ENCODE measurements at places on chromosomes 13 and 19.

- peak; percentile 55 for DNase-seq
Observed at GRCh38 chr19:44111910-44112463, 1.2 kb upstream of the ZNF225 start.

- no peak for DNase-seq
Observed at GRCh38 chr13:57932061-57932460, 300.5 kb downstream of the PCDH17 start.

DNA sequence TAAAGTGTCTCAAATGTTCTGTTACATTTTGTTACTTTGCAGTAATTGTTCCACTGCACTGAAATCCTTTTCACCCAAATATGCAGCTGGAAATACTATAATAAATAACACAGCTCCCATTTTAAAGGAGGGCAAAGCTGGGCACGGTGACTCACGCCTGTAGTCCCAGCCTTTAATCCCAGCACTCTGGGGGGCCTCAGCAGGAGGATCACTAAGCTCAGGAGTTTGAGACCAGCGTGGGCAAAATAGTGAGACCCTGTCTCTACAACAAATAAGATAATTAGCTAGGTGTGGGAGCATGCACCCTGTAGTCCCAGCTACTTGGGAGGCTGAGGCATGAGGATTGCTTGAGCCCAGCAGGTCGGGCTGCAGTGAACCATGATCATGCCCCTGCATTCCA is 7.5 kb upstream of the UBAC2 start:
- no peak for DNase-seq

DNA sequence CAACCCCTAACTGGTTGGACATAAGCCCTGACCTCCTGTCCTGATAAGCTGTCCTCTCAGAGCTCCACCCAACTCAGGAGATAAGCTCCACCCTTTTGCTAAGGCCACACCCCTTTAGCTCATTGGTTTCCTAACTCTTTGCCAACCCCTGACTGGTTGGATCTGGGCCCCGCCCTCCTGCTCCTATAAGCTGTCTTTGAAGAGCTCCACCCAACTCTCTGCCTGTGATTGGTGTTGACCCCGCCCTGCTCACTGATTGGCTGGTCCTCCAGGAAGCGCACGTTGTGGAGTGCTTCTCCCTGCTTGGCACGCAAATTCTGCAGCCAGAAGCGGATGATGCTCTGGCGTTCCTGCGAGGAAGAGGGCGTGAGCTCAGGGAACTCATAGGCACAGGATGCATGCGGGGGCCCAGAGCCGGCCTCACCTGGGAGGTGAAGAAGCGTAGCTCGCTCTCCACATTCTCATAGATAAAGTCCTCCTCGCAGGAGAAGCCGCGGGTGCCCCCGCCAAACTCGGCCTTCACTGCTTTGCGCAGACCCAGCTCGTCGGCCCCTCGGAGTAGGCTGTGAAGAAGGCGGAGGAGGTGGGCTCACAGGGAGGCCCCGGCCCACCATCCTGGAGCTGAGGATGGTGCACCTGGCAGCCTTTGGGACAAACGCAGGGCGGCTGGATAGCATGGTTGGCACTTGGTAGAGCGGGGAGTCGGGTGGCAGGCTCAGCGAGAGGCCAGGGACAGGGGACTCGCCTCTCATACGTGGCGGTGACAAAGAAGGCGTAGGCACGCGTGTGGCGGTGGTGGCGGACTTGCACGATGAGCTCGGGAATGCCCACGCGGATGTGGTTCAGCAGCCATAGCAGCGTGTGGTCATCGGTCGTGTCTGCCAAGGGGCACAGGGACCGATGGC is 1.7 kb downstream of the ANO8 start:
- peak; percentile 49 for DNase-seq

DNA sequence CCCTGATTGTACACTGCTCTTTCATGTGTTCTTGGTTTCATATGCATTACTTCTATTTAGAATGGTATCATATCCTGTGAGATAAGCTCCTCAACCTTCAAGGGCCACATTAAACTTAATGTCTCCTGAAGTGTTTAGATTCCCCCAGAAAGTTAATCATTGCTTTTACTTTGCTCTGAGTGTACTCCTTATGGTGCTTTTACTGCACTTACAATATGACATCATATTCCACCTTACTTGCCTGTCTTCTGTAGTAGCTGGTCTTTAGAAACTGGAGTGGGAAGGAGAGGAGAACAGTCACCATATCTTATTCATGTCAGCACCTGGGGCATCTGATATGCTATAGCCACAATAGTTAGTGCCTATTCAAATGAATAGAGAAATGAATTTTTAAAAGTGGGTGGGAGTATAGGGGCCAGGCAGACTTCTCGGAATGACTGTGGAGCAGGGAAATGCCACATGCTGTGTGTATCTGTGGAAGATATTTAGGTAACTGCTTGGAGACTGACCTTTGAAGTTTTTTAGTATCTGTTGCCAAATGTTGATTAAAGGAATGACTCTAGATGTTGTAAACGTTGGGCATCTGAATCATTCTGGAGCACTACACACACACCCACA is 40.2 kb downstream of the SLAIN1 start:
- no peak for DNase-seq

DNA sequence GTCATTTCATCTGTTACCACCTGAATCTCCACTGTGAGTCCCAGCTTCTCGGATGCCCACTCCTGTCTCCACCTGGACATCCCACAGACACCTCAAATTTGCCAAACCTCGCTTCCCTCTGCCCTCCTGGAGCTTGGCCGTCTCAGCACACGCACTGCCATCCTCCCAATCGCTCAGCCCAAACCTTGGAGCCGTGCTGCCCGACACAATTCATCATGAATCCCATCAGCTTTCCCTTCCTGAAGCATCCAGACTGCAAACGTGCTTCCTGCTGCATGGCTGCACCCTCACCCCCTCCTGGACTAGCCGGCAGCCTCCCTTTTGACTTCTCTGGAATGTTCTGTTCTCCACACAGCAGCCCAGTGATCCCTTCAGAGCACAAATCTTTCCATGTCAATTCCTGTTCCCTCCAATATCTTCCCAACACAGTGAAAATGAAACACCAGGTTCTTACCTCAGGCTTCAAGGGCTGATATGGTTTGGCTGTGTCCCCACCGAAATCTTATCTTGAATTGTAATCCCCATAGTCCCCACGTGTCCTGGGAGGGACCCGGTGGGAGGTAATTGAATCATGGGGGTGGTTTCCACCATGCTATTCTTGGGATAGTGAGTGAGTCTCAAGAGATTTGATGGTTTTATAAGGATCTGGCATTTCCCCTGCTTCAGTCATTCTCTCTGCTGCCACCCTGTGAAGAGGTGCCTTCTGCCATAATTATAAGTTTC is 1.1 kb upstream of the PROZ start:
- peak; percentile 15 for DNase-seq

DNA sequence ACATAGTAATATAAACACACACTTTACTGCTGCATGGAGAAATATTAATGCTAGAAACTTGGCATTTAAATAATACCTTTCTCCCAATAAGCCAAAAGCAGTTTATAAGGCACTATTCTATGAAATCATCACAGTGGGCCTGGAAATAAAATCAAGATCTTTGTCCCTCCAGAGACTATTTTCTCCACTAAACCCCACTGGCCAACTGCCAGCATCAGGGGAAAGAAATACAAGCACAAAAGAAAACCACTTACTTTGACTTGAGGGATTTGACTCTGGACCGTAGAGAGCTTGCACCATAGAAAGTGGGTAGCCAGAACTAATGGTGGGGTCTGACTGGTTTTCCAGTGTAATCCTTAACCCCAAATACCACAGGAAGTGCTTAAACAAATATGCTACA is 71.9 kb downstream of the DCLK1 start:
- no peak for DNase-seq

GRCh38 chr13:28704282-28704681 is 14.5 kb downstream of the SLC46A3 start:
- DNase-seq: no peak

DNA sequence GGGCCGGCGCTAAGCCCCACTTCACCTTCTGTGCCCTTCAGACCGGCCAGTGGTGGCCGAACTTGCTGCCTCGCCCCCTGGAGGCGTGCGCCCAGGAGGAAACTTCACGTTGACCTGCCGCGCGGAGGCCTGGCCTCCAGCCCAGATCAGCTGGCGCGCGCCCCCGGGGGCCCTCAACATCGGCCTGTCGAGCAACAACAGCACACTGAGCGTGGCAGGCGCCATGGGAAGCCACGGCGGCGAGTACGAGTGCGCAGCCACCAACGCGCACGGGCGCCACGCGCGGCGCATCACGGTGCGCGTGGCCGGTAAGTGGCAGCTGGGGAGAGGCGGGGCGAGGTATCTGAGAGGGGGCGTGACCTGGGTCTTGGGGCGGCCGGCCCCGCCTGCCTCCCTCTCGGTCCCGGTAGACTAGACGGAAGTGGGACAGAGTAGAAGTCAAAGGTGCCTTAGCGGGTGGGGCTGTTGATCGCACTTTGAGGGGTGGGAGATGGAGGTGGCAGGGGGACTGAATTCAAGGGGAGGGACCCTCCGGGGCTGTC is 5.6 kb downstream of the ICAM5 start:
- no peak for DNase-seq

- DNase-seq: no peak
Observed at GRCh38 chr13:44484562-44485138, 91.5 kb downstream of the TSC22D1 start.

- peak; percentile 90 for DNase-seq
Observed at GRCh38 chr13:73090116-73090822, 31.5 kb downstream of the KLF5 start.

- DNase-seq: no peak
Observed at GRCh38 chr13:96273196-96273595, 183.3 kb downstream of the HS6ST3 start.

- DNase-seq: no peak
Observed at GRCh38 chr13:21701460-21701859, 30.6 kb downstream of the FGF9 start.

DNA sequence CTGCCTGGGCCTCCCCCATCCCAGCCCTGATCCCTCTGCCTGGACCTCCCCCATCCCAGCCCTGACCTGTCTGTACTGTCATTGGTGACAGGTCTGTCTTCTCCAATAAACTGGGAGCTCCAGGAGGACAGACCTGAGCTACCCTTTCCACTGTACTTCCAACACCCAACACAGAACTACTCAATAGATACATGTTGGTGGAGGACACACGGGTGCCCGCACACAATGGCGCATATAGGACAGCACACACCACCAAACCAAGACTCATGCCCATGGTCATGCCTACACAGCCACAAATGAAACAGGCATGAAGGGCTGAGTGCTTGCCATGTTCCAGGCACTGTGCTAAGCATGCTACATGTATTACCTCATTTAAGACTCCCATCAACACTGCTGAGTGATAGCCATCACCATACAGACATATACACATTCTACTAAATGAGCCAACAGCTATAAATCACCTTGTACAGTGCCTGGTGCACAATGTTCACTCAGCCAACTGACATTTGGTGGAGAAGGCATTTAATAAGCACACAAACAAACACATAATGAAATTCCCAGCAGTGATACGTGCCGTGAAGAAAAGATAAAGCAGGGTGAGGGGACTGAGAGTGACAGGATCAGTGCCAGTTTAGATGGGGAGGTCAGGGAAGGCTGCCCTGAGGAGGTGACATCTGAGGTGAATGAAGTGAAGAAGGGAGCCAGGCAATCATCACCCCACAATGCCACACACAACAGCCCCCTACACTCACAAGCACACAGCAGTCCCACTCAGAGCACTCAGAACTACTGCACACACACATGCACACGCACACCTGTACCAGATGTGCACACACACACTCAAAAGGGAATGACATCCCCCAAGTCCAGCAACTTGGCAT is 857 bp downstream of the POU2F2 start:
- DNase-seq: no peak

- DNase-seq: no peak
Observed at GRCh38 chr19:58046856-58047255, 12.2 kb upstream of the ZNF135 start.

GRCh38 chr19:4301590-4302242 is 473 bp downstream of the TMIGD2 start:
- DNase-seq: no peak

DNA sequence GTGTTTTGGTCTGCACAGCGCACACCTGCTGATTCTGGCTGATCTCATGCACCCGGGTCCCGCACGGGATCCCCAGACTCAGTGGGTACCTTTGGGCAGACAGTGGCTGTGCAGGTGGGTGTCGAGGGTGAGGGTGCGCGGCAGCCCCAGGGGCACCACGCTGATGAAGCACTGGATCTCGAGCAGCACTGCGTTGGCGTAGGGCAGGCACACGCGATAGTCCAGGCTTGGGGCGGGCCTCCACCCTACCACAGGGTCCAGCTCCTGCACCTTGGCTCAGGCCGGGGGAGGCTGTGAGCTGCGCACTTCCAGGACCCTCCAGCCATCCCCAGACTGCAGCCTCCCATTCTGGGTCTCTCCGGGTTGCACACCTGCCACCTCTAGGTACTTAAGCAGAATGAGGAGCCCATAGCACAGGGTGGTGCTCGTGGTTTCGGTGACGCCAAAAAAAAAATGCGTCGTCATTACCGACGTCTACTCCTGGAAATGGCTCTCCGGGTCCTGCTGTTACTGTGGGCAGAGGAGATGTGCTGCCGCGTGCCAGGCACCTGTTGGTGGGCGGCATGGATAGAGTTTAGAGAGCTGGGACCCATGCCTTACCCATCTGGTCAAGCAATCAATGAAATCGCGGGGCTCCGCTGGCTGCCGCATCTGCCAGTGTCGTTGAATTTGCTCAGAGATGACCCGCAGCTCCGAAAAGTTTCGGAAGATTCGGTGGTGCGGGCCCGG is 10.5 kb downstream of the EGLN2 start:
- DNase-seq: no peak

DNA sequence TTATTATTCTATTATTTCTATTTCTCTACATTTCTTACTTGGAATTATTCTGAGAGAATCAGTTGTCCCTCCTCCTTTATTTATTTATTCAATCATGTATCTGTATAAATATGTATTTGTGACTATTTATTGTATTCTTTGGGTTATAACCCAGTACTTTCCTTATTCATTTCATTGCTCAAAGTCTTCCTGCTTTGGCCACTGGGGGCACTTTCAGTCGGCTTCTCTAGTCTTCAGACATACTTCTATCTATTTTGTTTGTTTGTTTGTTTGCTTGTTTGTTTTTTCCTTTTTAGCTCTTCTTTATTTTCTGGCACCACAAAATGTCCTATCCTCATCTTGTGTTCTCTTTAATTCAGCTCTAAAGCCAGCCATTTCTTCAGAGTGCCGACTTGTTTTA is 260.4 kb downstream of the NALCN start:
- no peak for DNase-seq

DNA sequence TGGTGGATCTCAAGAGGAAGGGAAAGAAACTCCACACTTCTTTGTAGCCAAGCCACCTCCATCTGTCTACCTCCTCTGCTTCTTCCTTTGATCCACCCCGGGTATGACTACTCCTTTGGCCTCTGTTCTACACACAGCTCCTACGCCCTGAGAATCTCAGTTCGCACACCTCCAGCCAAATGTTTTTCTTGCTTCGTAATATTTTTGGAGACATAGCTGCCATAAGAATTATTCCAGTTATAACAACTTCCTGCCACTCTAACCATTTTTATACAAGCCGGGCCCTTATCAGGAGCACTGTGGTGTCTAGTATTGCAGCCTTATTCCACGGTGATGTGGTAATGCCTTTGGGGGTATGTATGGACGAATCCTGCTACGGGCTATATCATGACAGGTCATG is 126.7 kb downstream of the STARD13 start:
- no peak for DNase-seq
